ENCODE measurements at places on chromosomes 5 and 9. TPM values are rescaled to one million over a fixed set of nuclear protein-coding genes. Genes with fewer than 3 reads are reported as not detected.

TMEM232 gene
- 2.8 TPM for polyA plus RNA-seq

TRIO gene
- polyA plus RNA-seq: 18.5 TPM

ADAMTS12 gene
- polyA plus RNA-seq: 4.2 TPM

ZFP37 gene
- polyA plus RNA-seq: 3.3 TPM

FAM78A gene
- 0.61 TPM for polyA plus RNA-seq

TMEM8B gene
- polyA plus RNA-seq: 13.4 TPM

SHC3 gene
- 1.5 TPM for polyA plus RNA-seq

ECSCR gene
- polyA plus RNA-seq: 1.3 TPM

SPATA6L gene
- polyA plus RNA-seq: 2.0 TPM

GRK6 gene
- polyA plus RNA-seq: 31.1 TPM

BBLN gene
- 92.6 TPM for polyA plus RNA-seq

ZDHHC11B gene
- 1.9 TPM for polyA plus RNA-seq

CCDC152 gene
- polyA plus RNA-seq: 46.1 TPM

TMEM174 gene
- polyA plus RNA-seq: not detected

PRELID2 gene
- 15.6 TPM for polyA plus RNA-seq

C5orf58 gene
- polyA plus RNA-seq: not detected

PRPF4 gene
- polyA plus RNA-seq: 28.8 TPM

VLDLR gene
- 12.2 TPM for polyA plus RNA-seq

PRUNE2 gene
- 0.46 TPM for polyA plus RNA-seq

SLC36A3 gene
- not detected for polyA plus RNA-seq

APBA1 gene
- 1.5 TPM for polyA plus RNA-seq

ZNF454 gene
- polyA plus RNA-seq: not detected

PCDHGA1 gene
- not detected for polyA plus RNA-seq

SAXO1 gene
- polyA plus RNA-seq: 0.04 TPM

IFNA13 gene
- not detected for polyA plus RNA-seq

WNT8A gene
- not detected for polyA plus RNA-seq

MSMP gene
- not detected for polyA plus RNA-seq

TIMD4 gene
- polyA plus RNA-seq: 0.42 TPM

MZB1 gene
- not detected for polyA plus RNA-seq

SH3TC2 gene
- 1.3 TPM for polyA plus RNA-seq

TMEM252 gene
- 0.41 TPM for polyA plus RNA-seq

TMC1 gene
- polyA plus RNA-seq: not detected

SLCO6A1 gene
- 0.77 TPM for polyA plus RNA-seq

INSL4 gene
- polyA plus RNA-seq: 0.38 TPM

TAF11L9 gene
- polyA plus RNA-seq: not detected

SLC46A2 gene
- polyA plus RNA-seq: not detected

CDKN2B gene
- polyA plus RNA-seq: 15.1 TPM

MCC gene
- polyA plus RNA-seq: 13.2 TPM

PCDHA1 gene
- polyA plus RNA-seq: not detected

TMEM245 gene
- 54.9 TPM for polyA plus RNA-seq

INSL6 gene
- 0.41 TPM for polyA plus RNA-seq

ACTBL2 gene
- polyA plus RNA-seq: 0.17 TPM

RLN2 gene
- polyA plus RNA-seq: 0.70 TPM

CEL gene
- polyA plus RNA-seq: 6.6 TPM

GRXCR2 gene
- polyA plus RNA-seq: not detected

PCSK1 gene
- polyA plus RNA-seq: 0.08 TPM

SLC23A1 gene
- polyA plus RNA-seq: 3.3 TPM

PLAC8L1 gene
- polyA plus RNA-seq: 0.52 TPM

ABO gene
- polyA plus RNA-seq: 15.7 TPM

ZNF462 gene
- 8.6 TPM for polyA plus RNA-seq

IL13 gene
- polyA plus RNA-seq: not detected

ABCA1 gene
- polyA plus RNA-seq: 11.9 TPM

DND1 gene
- 0.52 TPM for polyA plus RNA-seq

CKMT2 gene
- polyA plus RNA-seq: 7.8 TPM

SLC31A2 gene
- polyA plus RNA-seq: 18.7 TPM

All from hepatocyte (in vitro differentiated cells).